ENCODE measurements at places on chromosomes 1 and 21. TPM values are rescaled to one million over a fixed set of nuclear protein-coding genes. Genes with fewer than 3 reads are reported as not detected.
A peak's percentile ranks its signal among the peaks of the same experiment; 100 is the strongest.

The CR1L gene
- polyA plus RNA-seq = not detected

The CFHR4 gene
- polyA plus RNA-seq = not detected

The PIK3CD gene
- 3.8 TPM for polyA plus RNA-seq

DNA sequence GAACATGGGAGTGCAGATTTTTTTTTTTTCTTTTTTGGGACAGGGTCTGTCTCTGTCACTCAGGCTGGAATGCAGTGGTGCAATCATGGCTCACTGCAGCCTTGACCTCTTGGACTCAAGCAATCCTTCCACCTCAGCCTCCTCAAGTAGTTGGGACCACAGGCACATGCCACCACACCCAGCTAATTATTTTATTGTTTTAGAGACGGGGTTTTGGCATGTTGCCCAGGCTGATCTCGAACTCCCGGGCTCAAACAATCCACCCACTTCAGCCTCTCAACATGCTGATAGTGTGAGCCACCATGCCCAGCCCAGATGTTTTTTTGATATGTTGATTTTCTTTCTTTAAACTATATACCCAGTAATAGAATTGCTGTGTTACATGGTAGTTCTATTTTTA is 57.7 kb downstream of the RGSL1 start:
- no peak for DNase-seq

- DNase-seq = no peak
Measured at GRCh38 chr1:61459345-61459744, 265.6 kb downstream of the TM2D1 start.

GRCh38 chr1:115976062-115976920 is at the start of gene SLC22A15:
Gene SLC22A15 (plus strand): TSS chr1:115976513. CDS start chr1:115976628, 115 bp downstream.
- peak; percentile 64 for DNase-seq

DNA sequence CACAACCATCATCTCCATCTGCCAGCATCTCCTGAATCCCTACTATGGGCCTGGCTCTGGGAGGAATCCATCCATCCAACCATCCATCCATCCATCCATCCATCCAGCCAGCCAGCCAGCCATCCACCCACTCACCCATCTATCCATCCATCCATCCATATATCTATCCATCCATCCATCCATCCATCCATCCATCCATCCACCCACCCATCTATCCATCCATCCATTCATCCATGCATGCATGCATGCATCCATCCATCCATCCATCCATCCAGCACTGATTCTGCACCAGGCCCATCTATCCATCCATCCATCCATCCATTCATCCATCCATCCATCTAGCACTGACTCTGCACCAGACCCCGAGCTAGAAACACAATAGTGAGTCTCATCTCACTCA is 141.3 kb upstream of the WNT4 start:
- DNase-seq = no peak

DNA sequence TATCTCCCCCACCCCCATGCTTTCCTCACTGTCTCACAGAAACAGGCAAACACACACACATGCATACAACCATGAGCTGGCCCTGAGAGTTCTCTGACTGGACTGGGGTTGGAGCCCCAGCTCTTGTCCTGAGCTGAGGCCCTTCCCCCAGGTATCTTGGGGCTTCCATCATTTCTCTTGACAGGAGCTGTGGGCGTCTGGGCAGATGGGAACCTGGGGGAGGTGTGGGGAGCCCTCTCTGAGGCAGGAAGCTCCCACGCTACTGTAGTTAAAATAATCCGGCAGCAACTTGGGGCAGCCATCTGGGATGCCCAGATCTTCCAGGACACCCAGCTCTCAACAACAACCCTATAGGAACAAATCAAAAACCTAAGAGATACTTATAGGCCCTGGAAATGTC is 2.7 kb upstream of the KIF21B start:
- no peak for DNase-seq

GRCh38 chr1:33086384-33086850 is 5.5 kb downstream of the AZIN2 start:
- peak; percentile 66 for DNase-seq

GRCh38 chr1:59230622-59231021 is 66.3 kb upstream of the FGGY start:
- no peak for DNase-seq

DNA sequence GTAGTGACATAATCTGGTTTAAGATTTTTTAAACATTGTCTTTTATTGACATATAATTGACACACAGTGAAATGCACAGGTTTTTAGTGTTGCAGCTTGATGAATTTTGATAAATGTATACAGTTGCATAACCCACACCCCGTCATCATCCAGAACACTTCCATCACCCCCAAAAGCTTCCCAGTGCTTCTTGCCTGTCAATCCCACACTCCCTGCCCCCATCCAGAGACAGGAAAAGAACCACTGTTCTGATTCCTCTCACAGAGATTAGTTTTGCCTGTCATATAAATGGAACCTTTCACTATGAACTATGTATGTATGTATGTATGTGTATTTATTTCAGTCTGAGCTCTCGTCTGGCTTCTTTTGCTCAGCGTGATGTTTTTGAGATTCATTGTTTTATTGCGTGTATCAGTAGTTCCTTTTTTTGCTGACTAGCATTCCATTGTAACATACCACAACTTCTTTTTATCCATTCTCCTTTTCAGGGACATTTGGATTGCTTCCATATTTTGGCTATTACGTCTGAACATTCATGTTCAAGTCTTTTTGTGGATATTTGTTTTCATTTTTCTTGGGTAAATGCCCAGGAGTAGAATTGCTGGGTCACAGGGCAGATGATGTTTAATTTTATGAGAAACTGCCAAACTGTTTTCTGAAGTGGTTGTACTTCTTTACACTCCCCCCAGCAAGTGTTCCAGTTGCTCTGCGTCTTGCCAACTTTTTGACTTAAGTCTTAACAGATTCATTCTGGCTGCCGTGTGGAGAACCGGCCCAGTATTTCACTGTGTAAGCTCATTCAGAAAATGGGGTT is 8.7 kb downstream of the UBIAD1 start:
- no peak for DNase-seq

DNA sequence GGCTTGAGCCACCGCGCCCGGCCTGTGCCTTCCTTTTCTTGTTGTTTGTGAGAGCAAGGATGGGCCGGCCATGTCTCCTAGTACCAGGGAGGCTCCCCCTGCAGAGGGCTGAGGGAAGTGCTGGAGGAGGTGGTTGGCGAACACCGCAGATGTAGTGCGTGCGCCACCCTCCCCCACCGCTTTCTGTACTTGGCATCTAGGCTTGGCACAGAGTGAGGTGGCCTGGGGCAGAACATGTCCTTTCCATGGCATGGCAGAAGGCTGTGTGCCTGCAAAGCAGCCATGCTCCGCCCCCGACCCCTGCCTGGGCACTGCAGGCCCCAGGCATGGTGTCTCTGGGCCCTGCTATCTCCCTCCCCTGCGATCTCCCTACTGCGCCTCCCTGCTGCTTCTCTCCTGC is 30.7 kb downstream of the ALPL start:
- no peak for DNase-seq

All from pancreas (tissue), 10 donors.